ENCODE measurements at places on chromosomes 7 and 10.

GRCh38 chr10:79351332-79351731 is 4.1 kb downstream of the PPIF start:
- no peak for DNase-seq

GRCh38 chr10:118974951-118975350 is 54.6 kb upstream of the NANOS1 start:
- no peak for DNase-seq

- DNase-seq: no peak
Measured at GRCh38 chr7:15954671-15955354, 268.3 kb upstream of the MEOX2 start.

- no peak for DNase-seq
Measured at GRCh38 chr7:80135309-80136104, 876 bp downstream of the GNAI1 start.

- peak; percentile 20 for DNase-seq
Measured at GRCh38 chr7:73606801-73607691, 17.3 kb downstream of the MLXIPL start.

- DNase-seq: no peak
Measured at GRCh38 chr7:116239020-116239419, 28.7 kb downstream of the TES start.

GRCh38 chr7:101567230-101567629 is 61.9 kb downstream of the MYL10 start:
- DNase-seq: no peak

DNA sequence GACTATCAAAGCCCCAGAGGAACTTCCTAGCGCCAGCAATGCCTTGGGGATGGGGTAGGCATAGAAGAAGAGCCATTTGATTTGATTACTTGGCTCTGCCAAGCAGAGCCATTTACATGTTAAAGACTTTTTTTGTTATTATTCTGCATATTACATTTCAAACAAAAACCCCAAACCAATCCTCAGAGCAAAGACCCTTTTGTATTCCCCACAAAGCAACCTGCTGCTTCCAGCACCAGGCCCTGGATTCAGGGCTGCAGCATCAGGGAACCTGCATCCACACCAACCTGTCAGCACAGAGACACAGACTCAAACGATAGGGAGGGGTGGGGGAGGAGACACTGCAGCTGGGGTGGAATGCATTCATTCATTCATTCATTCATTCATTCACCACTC is 73.2 kb downstream of the GRID1 start:
- no peak for DNase-seq

GRCh38 chr10:124162774-124163354 is 69.5 kb upstream of the CHST15 start:
- DNase-seq: no peak
